ENCODE measurements at places on chromosomes 2 and 18. TPM values are rescaled to one million over a fixed set of nuclear protein-coding genes. Genes with fewer than 3 reads are reported as not detected.

- DNase-seq = no peak
Measured at GRCh38 chr2:164714471-164714870, 93.2 kb upstream of the GRB14 start.

- DNase-seq = peak; percentile 38
Measured at GRCh38 chr2:240441993-240442411, 6.5 kb downstream of the GPC1 start.

DNA sequence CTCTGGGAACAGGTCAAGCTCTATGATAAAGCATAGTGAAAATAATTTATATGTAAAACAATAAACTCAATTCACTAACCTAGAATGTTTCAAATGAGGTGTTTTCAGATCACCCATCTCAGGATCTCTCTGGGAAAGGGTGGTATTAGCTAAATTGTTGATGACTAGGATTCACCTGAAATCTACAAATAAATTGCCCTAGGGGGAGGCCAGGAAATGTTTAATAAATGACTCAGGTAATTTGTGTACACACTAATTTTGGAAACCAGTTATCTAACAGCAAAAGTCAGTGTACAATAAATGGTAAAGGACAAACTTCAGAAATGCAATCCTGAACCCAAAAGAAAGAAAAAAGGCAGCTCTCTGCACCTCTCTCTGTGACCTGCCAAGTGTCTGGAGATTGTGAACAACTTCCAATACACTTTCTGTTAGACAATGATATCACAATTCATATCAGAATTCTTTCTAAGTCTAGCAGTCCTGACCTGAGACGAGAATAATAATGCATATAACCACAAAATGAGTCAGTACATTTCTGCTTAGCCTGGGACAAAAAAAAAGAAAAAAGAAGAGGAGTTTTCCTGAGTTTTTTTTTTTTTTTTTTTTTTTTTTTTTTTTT, 760.0 kb downstream of the EPHA4 start:
- DNase-seq = no peak

GRCh38 chr2:104919127-104919526, 65.2 kb downstream of the POU3F3 start:
- DNase-seq = no peak

KCNJ3 gene
- 2.0 TPM for total RNA-seq

UNC50 gene
- 26.4 TPM for total RNA-seq
